SK-N-SH (cell line): ENCODE measurements at places on chromosomes 11 and 22. TPM values are rescaled to one million over a fixed set of nuclear protein-coding genes. Genes with fewer than 3 reads are reported as not detected.

DNA sequence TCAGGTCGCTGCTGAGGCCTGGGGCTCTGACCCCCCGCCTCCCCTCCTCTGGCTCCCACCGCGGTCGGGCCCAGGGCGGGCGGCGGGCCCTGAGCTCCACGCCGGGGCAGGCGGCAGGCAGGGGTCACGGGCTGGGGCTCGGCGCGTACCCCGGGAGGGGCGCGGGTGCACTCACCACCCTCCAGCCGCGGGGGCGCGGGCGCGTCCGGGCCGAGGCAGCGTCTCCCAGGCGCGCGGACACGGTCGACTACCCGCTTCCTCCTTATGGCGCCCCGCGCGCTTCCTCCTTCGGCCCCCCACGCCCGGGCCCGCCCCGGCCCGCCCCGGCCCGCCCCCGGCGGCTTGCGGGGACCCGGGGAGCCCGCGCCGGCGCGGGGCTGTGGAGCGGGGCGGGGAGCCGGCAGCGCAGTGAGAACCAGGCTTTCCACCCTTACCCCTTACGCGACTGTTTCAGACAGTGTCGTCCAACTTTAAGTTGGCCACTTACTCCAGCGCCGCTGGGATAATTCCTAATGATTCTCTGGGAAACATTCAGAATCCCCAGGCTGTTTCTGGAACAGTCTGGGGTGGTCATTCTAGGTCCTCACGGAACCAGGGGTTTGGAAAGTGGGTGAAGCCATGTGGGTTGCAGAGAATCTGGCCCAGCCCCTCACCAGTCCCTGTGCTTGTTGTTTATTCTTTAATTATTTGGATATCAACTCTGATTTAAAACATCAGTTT is at the start of gene BID:
Gene BID (minus strand): TSS at position 264 of the 720 bp plus-strand sequence. CDS start 24,353 bp downstream, outside the sequence.
- peaks cover 12% of the 10 kb centered on the region; the same call in 1 of the 2 replicates for H3K4me1 ChIP-seq
- H3K36me3 ChIP-seq: peaks cover 2% of the 10 kb centered on the region; the same call in 1 of the 2 replicates
- DNase-seq: peak; percentile 84
- no peak within 1 kb of the TSS for H3K27ac ChIP-seq
- H3K27me3 ChIP-seq: no peaks in the 10 kb centered on the region

Gene NPAS4
- polyA plus RNA-seq: 0.03 and 0.08 TPM in 2 replicates

Gene JAML
- not detected in 2 replicates for polyA plus RNA-seq

- peaks cover 10% of the 10 kb centered on the region; the same call in 1 of the 2 replicates for H3K4me1 ChIP-seq
- no peaks in the 10 kb centered on the region for H3K27me3 ChIP-seq
- peaks cover 12% of the 10 kb centered on the region for H3K36me3 ChIP-seq
- DNase-seq: no peak
- peak overlapping the region; percentile 36 for H3K27ac ChIP-seq
These were observed 47.1 kb upstream of the UCP3 start for GRCh38 chr11:74055938-74056337.
